ENCODE measurements at places on chromosomes 2 and 18.

DNA sequence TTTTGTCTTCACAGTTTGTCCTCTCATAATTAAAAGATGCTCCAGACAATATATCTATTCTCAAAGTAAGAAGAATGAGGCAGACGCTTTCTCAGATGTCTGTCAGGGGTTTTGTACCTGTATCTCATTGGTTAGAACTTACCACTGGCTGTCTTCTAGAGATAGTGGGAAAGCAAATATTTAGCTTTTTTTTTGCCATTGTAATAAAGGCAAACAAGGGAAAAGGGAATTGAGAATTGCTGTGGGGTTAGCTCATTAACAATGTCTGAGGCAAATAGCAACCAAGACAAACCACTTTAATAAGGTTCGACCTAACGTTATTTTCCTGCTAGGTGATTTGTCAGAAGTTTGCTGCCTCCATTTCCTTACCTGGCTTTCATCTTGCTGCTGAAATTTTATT is 30.0 kb downstream of the ZNF638 start:
- DNase-seq = no peak

- DNase-seq = no peak
Observed at GRCh38 chr2:219570194-219570923, 980 bp downstream of the OBSL1 start.

GRCh38 chr2:220191031-220191430 is 563.6 kb downstream of the SLC4A3 start:
- no peak for DNase-seq

- no peak for DNase-seq
Observed at GRCh38 chr2:3413697-3414096, 34.2 kb downstream of the TRAPPC12 start.

- no peak for DNase-seq
Observed at GRCh38 chr2:219041252-219041651, at the start of gene CFAP65. TSS of gene CFAP65 (minus strand) at chr2:219041516. CDS start at chr2:219039048, 2,468 bp downstream.

- no peak for DNase-seq
Observed at GRCh38 chr2:207269038-207269437, 103.3 kb upstream of the KLF7 start.

- DNase-seq = no peak
Observed at GRCh38 chr18:2420367-2420766, 150.9 kb downstream of the METTL4 start.

GRCh38 chr18:32896776-32897547 is 124.1 kb upstream of the KLHL14 start:
- no peak for DNase-seq

GRCh38 chr2:48620604-48621003 is 2.9 kb downstream of the GTF2A1L start:
- no peak for DNase-seq

DNA sequence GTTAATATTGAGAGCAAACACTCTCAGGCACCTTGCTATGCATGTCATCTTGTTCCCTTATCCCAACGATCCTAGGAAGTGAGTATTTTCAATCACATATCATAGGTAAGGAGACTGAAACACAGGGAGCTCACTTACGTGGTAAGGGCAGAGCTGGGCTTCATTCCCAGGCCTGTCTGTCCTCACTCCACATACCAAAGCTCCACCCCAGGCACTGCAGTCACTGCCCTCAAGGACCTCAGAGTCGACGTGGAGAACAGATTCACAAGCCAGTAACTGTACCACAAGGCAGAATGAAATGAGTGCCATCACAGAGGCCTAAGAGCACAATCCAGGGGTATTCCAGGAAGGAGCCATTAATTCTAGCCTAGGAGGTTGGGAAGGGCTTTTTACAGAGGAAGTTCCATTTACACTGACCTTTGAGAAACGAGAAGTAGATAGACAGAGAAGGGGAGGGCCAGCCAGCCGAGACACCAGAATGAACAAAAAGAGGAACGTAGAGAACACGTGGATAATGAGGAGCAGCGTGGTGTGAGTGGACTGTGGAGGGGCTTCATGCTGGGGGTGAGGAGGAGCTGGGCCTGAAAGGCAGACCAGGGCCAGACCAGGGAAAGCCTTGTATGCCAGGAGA is 48.6 kb downstream of the KIAA2012 start:
- DNase-seq = peak; percentile 71

DNA sequence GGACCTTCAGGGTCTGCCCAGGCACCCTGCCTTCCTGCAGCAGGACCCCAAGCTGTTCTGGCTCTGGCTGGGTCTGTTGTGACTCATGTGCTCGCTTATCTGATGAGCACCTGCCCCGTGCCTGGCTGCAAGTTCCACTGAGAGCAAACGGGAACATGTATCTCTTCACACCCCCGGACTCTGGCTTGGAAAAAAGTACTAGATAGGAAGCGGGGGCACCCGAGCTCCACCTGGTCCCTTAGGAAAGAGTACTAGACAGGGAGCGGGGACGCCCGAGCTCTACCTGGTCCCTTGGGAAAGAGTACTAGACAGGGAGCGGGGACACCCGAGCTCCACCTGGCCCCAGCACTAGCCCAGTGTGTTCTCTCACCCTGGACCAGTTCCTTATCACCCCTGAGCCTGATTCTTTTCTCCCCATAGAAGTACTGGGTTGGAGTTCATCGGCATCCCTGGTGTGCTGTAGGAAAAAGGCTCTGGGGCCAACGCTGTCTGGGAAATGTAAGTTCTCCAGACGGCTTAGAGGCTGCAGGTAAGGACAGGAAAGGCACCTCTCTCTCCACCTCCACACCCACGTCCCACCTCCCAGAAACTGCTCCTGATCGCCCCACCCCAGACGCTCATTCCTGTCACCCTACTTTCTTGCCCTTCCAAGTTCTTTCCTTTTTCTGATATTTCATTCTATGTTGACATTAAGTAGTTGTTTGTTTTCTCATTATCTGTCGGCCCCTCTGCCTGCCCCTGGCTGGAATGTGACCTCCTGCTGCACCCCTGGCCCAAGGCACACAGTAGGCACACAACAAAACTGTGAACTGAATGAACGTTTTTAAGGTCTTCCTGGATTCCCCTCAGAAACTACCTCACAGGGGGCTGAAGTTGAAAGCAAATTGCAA is 40.2 kb downstream of the HDAC4 start:
- DNase-seq = no peak

DNA sequence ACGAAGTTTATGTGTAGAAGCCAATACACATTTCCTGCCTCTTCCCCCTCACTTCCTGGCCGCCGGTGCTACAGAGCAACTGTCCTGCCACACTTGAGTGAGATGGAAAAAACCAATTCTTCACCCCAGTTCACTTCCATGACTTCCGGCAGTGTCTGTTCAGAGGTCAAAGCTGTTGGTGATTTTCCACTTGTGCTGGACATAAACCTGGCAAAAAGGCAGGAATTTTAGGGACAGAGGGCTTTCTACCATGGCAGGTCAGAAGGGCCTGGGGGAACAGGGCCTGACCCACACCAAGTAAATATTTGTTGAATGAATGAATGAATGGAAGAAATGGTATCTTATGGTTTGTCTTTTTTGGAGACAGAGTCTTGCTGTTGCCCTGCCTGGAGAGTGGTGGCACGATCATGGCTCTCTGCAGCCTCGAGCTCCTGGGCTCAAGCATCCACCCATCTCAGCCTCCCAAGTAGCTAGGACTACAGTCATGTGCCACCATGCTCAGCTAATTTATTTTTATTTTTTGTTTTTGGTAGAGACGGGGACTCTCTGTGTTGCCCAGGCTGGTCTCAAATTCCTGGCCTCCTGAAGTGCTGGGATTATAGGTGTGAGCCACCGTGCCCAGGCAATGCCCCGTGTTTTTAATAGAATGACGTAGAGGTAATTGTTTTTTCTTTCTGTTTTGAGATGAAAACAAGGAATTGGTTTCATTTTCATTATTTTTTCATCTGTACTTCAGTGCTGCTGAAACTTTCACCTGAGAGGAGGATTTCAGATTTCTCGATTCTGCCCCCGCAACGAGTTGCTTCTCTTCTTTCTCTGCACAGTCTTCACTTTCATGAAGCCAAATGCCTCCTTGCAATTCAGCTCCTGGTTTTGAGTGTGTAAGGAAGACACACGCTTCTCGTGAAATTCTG is 48.0 kb upstream of the LPIN2 start:
- no peak for DNase-seq

Measured in AML-193 (cell line).